Activated CD8-positive, alpha-beta T cell treated with anti-CD3 and anti-CD28 coated beads for 36 hours (primary cell): ENCODE measurements at places on chromosomes 2 and 18. TPM values are rescaled to one million over a fixed set of nuclear protein-coding genes. Genes with fewer than 3 reads are reported as not detected.

- DNase-seq: peak; percentile 77
These were observed 22.3 kb upstream of the ATP5MC3 start for GRCh38 chr2:175203621-175204496.

DNA sequence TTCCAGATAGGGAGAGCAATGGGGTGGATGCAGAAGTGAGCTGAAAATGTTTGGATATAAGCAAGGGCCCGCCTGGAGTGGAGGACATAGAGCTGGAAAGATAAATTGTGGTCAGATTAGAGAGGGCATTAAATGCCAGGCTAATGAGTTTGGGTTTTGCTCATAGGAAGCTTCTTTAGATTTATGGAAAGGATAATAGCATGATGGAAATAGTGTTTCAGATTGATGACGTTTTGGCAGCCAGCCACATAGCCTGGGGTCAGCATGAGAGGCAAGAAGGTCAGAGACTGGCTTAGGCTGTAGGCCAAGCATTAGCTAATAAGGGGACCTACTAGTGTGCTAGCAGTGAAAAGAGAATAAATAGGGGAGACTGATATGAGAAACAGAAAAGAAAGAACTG is 321.6 kb downstream of the STK39 start:
- DNase-seq: no peak

GRCh38 chr2:185857691-185858090 is 119.1 kb downstream of the FSIP2 start:
- no peak for DNase-seq

DNA sequence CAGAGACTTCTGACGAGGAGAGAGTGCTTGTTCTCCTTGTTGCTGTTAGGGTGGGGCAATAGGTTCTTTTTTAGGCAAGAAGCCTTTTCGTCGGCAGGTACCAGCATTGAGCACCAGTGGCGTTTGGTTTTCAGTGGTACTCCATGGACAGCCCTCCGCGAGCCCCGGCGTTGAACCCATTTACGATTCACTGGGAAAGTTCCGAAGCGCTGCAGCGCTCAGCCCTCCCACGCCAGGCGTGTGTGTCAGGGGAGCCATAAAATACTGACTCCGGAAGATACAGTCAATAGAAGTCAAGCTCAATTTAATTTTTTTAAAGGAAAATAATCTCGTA is 494 bp upstream of the ROCK1 start:
- DNase-seq: peak; percentile 73

DNA sequence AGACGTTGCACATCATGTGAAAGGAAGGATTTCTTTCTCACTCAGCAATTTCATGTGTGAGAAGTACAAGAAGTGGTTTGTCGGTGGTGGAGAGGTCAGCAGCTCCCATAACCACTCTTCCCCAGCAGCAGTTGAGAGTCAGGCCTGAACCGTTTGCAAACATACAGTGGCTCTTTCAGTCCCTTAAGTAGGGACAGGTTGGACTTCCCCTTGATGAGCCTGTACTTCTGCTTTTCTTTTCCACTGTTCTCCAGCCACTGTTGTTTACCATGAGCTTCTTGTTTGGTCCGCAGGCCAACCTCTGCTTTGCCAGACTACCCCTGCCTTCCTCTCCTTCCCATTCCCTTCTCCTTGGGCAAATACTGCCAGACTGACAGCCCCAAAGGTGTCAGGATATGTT is 391.3 kb upstream of the CELF4 start:
- DNase-seq: no peak

GRCh38 chr2:54514822-54515569 is 58.9 kb downstream of the SPTBN1 start:
- no peak for DNase-seq

DNA sequence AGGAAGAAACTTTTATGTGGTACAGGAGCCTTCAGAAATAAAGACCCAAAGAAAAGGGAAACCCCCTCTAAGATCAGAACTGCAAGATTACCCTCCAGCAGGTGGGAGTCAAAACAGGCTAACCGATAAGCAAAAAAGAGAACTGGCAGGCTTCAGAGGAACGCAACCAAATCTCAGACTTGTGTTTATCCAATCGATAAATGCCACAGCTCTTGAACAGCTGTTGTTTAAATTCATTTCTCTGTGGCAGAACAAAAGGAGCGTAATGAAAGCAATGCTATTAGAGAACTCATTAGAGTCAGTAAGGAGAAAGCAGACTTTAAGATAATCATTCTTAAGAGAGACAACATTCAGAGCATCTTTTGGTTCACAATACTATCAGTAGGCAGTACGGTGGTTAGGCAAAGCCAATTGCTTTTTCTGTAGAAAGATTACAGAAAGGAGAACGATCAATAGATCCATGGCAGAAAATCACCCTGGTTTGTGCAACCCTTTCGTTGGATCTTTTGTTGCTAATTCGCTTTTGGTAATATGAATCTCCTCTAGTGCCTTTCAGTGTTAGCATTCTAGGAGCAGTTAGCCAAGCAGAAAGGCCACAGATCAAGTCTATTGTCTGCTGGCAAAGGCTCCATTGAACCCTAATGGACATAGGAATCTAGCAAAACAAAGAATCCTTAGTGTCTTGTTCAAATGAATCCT is 476.4 kb upstream of the CHST9 start:
- DNase-seq: no peak

DNA sequence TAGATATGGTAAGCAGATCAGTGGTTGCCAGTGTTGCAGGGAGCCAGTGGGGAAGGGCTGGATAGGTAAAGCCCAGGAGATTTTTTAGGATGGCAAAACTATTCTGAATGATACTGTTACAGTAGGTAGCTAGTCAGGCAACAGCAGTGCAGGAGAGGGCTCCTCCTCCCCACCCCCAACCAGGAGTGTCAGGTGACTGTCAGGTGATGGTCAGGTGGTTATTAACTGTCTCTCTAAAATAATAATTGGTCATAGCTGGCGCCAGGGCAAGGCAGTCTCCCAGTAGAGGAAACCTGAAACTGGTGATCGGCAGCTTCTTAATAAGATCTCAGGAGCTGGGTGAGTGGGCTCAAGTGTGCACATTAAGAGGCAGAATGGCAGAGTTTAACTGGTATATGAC is 201.6 kb upstream of the PARD3B start:
- DNase-seq: no peak

DNA sequence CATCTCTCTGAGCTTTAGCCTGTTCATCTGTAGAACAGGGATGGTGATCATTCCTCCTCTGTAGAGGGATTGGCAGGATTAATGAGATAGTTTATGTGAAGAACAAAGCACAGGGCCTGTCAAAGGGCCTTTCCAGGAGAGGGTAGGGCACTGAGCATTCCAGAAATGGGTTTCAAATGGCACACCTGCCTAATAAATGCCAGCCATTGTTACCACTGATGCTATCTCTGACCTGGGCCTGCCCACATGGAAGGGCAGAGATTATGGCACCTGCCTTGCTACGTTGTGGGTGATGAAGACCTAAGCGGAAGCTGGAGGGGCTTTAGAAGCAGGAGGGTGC is 31.0 kb upstream of the GMPPA start:
- no peak for DNase-seq

GRCh38 chr2:214215107-214215506 is 195.7 kb upstream of the VWC2L start:
- no peak for DNase-seq

- DNase-seq: no peak
These were observed 254.6 kb upstream of the SPRED2 start for GRCh38 chr2:65686928-65687521.

DNA sequence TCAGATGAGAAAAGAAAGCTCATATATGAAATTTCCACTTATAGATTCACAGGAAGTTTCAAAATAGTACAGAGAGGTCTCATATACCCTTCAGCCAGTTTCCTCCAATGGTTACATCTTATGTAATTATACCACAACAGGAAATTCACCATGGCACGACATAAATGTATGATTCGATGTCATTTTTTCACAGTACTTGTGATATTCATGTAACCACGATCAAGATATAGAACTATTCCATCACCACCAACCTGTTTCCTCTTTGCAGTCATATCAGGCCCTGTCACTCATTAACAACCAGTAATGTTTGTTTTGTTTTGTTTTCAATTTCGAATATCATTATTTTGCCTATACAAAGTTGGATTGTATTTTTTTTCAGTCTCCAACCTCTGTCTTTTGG is 314.3 kb upstream of the POU3F3 start:
- no peak for DNase-seq

DNA sequence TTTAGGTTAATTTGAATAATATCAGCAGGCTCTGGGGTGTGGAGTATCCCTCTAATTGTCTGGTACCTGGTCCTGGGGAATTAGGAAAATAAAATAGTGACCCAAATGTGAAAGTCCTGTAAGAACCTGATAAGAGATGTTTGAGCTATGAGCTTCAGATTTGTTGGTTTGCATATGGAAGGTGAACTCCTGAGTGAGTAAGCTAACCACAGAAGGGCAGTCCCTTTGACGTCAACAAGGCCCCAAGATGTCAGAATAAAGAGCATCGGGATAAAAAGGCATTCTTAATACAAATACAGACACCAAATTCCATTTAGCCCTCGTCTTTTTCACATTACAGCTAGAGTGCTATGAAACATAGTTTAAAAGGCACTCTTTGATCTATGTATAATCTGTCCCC is 1366.3 kb upstream of the TMEFF2 start:
- no peak for DNase-seq

DNA sequence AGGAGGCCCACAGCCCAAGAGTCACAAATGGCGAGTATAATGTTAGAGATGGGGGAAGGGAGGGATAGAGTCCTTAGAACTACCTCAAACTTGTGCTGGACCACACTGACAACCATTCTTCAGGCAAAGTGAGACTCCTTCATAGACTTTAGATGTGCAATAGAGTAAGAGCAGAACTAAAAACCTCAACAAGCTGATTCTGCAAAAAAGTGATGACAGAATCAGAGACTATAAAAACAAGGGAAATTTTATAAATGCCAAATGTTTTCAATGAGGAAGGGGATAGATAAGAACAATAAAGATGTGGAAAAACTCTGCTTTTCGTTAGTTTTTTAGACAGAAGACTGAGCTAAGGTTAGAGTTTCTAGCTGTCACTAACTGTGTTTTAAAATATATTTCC is 17.7 kb downstream of the SMC6 start:
- no peak for DNase-seq

DNA sequence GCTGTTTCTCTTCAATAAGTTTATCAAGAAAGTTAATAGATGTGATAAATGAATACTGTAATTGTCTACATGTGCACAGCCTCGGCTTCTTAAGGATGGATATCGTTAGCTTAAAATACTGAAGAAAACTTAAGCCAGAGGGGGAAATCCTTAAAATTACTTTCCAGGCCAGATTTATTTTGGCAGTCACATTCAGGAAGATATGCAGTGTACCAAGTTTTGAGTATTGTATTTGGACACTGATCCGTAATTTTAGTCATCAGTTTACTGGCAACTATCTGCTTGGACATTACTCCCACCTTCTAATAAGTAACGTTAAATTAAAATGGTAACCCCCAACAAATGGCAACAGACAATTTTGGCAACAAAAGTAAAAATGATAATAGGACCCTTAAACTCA is 770.0 kb upstream of the ZEB2 start:
- no peak for DNase-seq

- no peak for DNase-seq
These were observed 189.6 kb downstream of the DSC3 start for GRCh38 chr18:30852980-30853379.

The POTEJ gene
- total RNA-seq: not detected

The CHCHD5 gene
- total RNA-seq: 34.8 TPM

The TRIM54 gene
- total RNA-seq: 0.23 TPM

The COLEC12 gene
- not detected for total RNA-seq

The SPP2 gene
- not detected for total RNA-seq

The ALK gene
- total RNA-seq: not detected

The TOGARAM2 gene
- 2.3 TPM for total RNA-seq
